GM20000 (cell line): ENCODE measurements at places on chromosomes 2 and 18.

- no peak for DNase-seq
Observed at GRCh38 chr2:163600801-163601200, 135.0 kb downstream of the FIGN start.

DNA sequence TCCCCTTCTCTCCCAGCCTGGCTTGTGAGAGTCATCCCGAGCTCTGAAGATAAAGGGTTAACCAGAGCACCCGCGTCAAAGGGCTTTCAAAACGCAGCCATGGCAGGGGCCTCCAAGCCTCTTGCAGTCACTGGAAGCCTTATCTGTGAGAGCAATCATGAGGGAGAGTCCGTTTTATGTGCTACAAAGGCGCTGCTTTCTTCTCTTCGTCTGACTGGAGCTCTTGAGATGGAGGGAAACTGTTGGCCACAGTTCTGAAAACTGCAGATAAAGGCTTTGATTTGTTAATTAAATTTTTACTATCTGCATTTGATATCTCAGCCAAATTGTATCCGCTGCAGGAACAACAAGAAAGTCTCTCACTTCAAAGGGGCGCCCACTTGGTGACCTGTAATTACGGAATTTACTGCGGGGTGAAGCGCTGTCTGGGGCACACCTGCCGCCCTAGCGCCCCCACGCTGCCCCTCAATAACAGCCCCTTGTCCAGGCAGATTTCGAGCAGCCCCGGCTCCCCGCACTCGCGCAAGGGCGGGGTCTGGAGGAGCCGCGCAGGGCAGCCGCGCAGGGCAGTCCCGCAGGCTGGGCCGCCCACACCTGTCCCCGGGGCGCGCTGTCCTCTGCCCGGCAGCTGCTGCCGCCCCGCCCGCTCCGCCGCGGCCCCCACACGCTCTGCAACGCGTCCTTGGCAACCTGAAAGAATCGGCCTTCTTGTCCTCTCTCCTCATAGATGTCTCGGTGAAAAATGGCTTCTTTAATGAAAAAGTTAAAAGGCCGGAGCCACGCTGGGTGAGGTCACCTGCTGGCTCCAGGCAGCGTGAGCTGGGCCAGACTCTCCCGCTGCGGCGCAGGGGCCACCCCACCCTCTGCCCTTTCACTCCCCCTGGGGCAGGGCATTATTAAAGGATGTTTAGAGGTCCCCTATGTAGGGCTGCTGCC lies 217.9 kb downstream of the VAPA start:
- no peak for DNase-seq

GRCh38 chr18:59054496-59055287 lies 85.0 kb upstream of the SEC11C start:
- DNase-seq, result no peak

DNA sequence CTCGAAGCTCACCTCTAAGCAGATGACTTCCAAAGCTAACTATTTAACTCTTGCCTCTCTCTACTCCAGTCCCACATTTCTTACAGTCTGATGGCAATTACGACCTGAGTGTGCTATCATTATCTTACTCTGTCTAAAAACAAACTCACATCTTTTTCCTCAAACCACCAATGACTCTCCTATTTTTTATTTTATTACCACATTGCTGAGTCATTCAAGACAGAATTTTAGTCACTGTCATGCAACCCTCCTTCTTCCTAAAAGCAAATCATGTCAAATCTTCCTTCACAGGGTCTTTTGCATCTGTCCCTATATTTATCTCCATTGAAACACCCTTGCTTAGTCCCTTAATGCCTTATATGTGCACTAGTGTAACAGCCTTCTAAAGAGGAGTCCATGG lies 34.6 kb upstream of the C2orf15 start:
- DNase-seq, result no peak

DNA sequence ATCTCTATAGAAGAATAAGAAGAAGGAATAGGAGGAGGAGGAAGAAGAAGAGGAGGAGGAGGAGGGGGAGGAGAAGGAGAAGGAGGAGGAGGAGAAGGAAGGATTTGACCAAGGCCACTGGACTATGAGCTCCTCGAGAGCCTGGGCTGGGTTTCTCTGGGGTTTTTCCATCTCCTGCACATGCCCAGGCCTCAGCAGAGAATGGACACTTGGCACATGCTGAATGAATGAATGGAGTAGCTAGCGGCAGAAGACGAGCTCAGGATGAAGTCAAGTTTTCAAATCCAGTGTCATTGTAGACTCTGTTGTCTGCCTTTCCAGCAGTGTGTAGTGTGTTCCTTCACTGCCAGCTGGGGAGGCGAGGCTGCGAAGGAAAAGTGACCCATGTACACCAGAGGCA lies 2.2 kb downstream of the MYO7B start:
- DNase-seq, result no peak

- DNase-seq, result no peak
Observed at GRCh38 chr2:148817210-148817708, 57.8 kb upstream of the KIF5C start.

GRCh38 chr2:53021292-53021691 lies 746.3 kb upstream of the CHAC2 start:
- no peak for DNase-seq

- DNase-seq, result no peak
Observed at GRCh38 chr2:70214953-70215549, 24.2 kb upstream of the C2orf42 start.

DNA sequence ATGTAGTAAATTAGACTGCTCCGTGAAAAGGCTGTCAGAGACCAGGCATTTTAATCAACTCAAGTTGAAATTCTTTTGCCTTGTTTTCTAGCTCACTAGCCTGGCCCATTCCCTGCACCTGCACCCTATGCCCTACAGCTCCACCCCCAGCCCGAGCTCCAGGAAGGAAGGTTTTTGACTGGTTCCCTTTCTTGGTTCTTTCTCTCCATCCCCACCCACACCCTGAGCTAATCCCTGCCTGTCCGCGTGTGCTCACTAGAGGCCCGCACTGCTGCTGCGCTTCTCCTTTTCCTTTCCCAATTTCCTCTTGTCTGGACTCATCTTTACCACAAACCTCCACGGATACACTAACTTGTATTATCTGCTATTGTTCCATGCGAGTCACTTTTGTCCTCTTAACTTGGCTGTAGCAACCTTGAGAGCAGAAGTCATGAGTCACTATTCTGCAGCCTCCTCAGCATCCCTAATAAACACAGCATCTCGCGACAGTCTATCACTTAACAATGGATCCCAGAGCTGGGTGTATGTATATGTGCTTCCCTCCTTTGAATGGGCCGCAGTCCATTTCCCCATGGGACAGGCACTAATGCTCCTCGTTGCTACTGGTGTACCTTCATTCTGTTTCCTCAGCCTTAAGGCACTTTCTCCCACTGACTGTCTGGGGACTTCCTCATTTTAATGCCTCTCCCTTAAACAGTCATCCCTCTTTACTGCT lies 36.5 kb downstream of the COLEC12 start:
- no peak for DNase-seq

GRCh38 chr2:113842919-113843736 lies 46.8 kb upstream of the ACTR3 start:
- DNase-seq, result no peak

DNA sequence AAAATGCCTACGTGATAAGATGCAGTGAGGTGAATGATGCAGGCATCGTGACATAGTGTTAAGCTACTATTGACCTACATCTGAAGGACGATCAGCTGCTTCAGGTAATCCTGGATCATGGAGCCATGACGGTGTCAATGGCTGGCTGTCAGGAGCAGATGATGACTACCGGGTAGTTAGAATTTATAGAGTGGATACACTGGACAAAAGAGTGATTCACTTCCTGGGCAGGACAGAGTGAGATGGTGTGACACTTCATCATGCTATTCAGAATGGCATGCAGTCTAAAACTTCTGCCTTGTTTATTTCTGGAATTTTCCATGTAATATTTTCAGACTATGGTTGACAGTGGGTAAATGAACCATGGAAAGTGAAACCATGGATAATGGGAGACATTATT lies 29.5 kb downstream of the METTL8 start:
- DNase-seq, result no peak

DNA sequence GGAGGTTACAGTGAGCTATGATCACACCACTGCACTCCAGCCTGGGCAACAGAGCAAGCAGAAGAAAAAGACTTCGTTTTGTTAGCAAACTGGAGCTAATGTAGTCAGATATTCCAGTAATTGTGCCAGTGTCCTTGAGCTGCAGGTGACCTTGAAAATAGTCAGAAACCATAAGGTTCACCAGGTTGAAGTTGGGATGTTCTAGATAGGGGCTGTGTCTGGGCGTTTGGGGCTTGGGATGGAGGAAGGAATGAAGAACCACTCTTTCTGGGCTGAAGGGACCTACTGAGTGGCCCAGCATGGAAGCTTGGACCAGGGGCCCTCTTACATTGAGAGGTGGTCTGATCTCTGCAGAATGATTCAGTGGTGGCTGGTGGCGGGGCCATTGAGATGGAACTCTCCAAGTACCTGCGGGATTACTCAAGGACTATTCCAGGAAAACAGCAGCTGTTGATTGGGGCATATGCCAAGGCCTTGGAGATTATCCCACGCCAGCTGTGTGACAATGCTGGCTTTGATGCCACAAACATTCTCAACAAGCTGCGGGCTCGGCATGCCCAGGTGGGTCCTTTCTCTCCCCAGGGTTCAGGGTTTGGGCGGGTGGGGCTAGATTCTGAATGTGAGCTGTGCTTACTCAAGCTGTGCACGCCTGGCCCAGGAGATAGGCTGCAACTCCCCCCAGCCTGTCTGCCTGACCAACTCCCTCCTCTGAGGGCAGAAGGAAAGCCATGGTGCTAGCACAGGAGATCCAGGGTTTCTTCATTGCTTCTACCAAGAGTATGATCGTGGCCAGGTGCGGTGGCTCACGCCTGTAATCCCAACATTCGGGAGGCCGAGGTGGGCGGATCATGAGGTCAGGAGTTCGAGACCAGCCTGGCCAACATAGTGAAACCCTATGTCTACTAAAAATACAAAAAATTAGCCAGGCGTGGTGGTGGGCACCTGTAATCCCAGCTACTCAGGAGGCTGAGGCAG lies 17.1 kb downstream of the CCT7 start:
- no peak for DNase-seq

DNA sequence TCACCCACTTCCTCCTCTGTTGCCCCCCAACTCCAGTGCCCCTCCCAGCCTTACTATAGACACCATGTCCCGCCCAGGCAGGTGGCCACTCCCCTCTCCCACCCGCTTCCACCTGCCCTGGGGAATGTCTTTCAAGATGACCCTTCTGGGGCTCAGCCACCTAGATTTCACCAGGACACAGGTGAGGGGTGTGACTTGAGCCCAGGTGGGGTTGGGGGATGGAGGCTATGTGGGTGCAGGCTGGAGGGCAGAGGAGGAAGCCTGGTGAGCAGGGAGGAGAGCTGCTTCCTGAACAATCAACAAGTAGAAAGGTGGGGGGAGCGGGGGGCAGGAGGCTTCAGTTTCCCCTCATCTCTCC lies 8.7 kb downstream of the ADRA2B start:
- no peak for DNase-seq

DNA sequence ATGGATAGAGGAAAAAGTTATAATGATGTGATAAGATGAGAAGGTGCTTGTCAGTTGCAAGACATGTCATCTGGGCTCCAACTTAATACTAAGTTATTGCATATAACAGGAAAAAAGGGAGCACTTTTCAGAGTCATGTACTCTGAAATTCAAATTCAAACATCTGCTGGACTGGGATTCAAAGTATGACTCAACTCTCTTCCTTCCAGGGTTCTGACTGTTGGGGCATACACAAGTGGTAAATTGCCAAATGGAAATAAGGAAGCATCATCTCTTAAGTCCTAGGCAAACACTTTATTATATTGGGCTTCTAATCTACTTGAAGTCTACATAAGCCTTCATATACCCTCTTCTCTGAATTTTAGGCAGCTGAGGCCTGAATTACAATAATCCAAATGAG lies 44.9 kb downstream of the ZBTB14 start:
- no peak for DNase-seq

- no peak for DNase-seq
Observed at GRCh38 chr2:234733093-234733489, 218.7 kb upstream of the SH3BP4 start.

- DNase-seq, result no peak
Observed at GRCh38 chr2:168192839-168193616, 54.4 kb downstream of the STK39 start.

DNA sequence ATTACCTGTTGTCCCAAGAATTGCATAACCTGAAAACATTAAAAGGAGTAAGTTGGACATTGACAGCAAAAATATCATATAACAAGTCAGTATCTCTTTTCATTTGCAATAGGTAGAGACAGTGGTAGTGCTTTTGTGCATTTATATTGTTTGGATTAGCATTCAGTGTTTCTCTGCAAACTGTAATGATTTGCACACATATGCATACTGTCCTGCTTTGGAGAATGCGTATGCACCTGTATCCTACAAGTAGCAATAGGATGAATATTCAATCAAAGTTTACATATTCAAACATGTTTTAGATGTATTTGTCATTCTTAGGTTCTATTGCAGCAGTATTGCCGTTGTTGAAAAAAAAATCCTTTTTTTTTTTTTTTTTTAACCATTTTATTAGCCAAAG lies 201.9 kb downstream of the ZNF407 start:
- DNase-seq, result no peak

- no peak for DNase-seq
Observed at GRCh38 chr2:129001926-129002325, 683.3 kb upstream of the HS6ST1 start.

DNA sequence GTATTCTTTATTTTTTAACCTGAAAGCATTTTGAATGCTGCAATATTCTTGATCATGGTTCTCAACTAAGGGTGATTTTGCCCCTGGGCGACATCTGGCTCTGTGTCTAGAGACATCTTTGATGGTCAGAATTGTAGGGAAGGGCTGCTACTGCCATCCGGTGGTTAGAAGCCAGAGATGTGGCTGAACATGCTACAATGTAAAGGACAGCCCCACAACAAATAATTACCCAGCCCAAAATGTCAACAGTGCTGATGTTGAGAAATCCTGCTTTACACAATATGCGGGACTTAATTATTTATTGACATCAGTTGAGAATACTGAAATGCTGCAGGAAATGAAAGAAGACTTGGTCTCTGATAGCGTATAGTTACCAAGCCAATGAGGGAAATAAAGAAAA lies 37.5 kb upstream of the SERPINB2 start:
- peak; percentile 17 for DNase-seq

DNA sequence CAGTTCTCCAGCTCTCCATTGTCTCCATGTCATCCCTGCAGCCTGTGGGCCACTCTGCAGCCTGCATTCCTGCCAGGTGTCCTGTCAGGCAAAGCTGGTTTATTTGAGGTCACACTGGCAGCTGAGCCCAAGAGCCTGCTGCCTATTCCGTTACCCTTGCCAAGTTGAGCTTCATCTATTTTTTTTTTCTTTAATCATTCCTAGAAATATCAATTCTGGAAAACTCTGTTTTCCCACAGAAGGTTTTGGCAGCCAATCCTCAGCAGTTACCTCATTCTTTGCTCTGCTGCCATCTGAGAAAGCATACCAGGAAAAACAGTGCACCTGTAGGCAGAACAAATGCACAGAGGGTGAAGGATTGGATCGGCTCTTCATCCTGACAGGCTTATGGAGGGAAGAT lies 411.0 kb upstream of the ACVR2A start:
- no peak for DNase-seq

- DNase-seq, result no peak
Observed at GRCh38 chr2:12821656-12822055, 104.9 kb downstream of the TRIB2 start.

- no peak for DNase-seq
Observed at GRCh38 chr2:16429002-16429401, 236.6 kb downstream of the CYRIA start.
